Mucosa of gallbladder (tissue), 1 donor: ENCODE measurements at places on chromosomes 4 and X. TPM values are rescaled to one million over a fixed set of nuclear protein-coding genes. Genes with fewer than 3 reads are reported as not detected.

CSAG3 gene
- total RNA-seq: not detected

VSIG4 gene
- total RNA-seq: 61.5 TPM

MTMR8 gene
- 3.4 TPM for total RNA-seq

PDCL2 gene
- total RNA-seq: not detected

CTAG1A gene
- not detected for total RNA-seq

SPANXC gene
- total RNA-seq: not detected

PLP1 gene
- 13.8 TPM for total RNA-seq

PDE5A gene
- total RNA-seq: 29.7 TPM

NOX1 gene
- total RNA-seq: not detected

HTR2C gene
- not detected for total RNA-seq

CCDC149 gene
- total RNA-seq: 24.2 TPM
